Mesenteric fat pad (tissue), 1 donor: ENCODE measurements at places on chromosomes 2 and 18. TPM values are rescaled to one million over a fixed set of nuclear protein-coding genes. Genes with fewer than 3 reads are reported as not detected.

NT5DC4 gene
- total RNA-seq = not detected

FARSB gene
- 25.5 TPM for total RNA-seq

TGFBRAP1 gene
- total RNA-seq = 22.0 TPM

MATN3 gene
- 1.2 TPM for total RNA-seq

LYPD6B gene
- total RNA-seq = not detected

SPATA3 gene
- total RNA-seq = not detected

UGT1A10 gene
- not detected for total RNA-seq

INPP5D gene
- total RNA-seq = 28.8 TPM

PSMA8 gene
- total RNA-seq = not detected

SMCHD1 gene
- total RNA-seq = 52.3 TPM

TUBA3E gene
- not detected for total RNA-seq

LRRTM1 gene
- total RNA-seq = not detected

METTL5 gene
- total RNA-seq = 69.4 TPM

RDH14 gene
- 24.3 TPM for total RNA-seq

CDH7 gene
- not detected for total RNA-seq

SPP2 gene
- not detected for total RNA-seq

PLCL1 gene
- 3.6 TPM for total RNA-seq

SCN2A gene
- total RNA-seq = 0.16 TPM

RAX gene
- total RNA-seq = not detected

TSPYL6 gene
- not detected for total RNA-seq

VWA3B gene
- not detected for total RNA-seq
